Naive thymus-derived CD8-positive, alpha-beta T cell (primary cell): ENCODE measurements at places on chromosomes 5 and 9.

DNA sequence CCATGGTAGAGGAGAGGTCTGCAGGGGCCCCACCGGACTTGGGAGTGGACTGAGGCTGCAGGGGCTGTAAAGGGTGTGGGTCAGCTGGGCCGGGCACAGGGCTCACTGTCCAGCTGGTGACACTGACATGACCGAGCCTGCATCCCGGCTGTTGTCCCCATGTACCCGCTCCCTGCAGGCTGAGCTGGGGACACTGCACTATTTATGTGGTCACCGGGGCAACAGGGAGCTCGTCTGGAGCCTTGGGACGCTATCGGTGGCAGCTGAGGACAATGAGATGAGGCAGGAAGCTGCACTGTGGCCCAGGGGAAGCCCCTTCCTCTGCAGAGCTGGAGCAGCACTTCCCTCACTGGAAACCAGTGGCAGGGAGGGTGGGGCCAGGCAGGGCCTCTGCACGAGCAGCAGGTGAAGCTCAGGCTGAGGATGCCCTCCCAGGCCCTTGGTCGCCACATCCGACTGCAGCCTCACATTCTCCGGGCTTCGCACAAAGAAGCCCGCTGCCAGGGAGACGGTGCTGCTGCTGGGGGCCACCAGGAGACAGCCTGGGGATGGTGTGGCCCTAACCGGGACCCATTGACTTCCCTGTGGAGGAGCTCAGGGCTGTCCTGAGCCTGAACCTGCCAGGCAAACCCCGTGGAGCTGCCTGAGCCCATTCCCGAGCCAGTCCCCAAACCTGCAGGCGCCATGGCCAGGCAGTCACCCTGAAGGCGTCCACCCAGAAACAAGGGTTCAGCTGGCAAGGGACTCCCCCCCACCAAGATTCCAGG is 26.4 kb downstream of the ZDHHC11B start:
- DNase-seq, result no peak

DNA sequence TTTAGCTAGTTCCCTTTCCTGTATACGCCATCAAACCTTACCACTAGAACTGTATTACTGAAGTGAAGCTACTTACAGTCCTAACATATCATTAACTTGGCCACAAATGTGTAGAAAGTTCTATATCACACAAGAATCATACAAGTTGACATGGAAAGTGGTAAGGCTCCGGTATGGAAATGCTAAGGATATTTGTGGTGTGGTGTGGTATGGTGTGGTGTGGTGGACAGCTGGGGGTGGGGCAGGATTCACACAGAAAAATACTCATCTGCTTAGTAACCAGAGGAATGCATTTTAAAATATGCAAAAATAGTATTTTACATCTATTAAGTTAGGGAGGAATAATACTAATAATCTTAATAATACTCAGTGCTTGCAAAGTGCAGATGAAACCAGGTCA is 69.4 kb downstream of the TRPC7 start:
- DNase-seq, result no peak

DNA sequence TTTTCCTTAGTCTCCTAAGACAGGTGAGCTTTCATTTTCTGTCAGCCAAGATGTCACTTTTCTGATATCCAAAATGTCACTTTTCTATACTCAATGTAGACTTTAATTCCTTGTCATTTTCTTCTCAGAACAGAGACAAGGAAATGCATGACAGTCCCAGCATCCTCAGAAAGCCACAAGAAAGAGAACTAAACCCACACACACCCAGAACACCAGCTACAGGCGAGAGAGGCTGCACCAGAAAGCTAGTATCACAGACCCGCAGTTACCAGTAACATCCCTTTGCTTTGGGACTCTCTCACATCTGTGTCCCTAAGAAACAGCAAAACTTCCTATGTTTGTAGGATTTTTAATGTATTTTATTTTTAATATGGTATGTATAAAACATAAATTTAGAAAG is 17.1 kb downstream of the TRMO start:
- DNase-seq, result peak; percentile 78

DNA sequence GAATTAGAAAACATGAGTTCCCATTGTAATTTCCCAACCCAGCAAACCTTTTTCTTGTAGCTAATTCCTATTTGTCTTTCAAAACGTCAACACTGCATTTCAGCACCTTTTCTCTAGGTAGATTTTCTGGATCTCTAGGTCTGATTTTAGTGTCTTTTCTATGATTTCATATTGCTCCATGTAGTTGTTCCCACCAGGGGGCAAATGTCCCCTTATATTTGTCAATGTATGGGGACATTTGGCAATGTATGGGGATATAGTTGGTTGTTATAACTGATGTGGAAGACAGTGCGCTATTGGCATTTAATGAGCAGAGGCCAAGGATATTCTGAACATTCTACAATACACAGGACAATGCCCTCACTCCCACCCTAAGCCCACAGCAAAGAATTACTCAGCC is 273.9 kb upstream of the ADRA1B start:
- no peak for DNase-seq

- no peak for DNase-seq
Observed at GRCh38 chr5:1948663-1949191, 66.0 kb upstream of the IRX4 start.

DNA sequence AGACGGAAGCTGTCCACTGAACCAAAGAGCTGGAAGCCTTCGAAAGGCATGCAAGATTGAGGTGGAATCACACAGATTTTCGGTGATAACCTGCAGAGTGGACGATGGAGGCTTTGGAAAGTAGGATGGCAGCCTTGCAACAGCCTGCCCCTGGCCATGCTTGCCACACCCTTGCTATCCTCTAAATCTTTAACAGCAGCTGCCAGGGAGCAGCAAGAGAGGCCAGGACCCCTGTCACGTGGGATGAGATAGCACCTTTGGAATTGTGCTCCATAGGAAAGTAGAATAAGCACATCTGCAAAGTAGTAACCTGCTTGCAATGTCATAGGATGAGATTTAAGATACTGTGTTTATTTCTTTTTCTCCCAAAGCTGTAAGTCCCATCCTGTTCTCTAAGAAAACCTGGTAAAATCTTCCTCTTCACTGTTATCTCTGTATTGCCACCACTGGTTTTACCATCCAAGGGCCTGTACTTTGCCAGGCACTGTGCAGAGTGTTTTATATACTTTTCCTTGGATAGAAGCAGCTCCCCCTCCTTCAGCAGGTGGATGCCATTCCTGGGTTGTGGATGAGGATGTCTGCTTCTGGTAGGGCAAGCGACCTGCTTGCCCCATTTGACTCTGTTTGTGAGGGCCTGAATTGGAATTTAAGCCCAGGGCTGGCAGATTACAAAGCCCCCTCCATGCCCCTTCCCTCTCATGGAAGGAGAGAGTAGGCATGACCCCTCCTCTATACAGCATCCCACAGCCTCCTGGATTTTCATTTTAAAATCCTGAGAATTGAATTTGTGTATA is 10.1 kb downstream of the TRIO start:
- DNase-seq, result no peak

DNA sequence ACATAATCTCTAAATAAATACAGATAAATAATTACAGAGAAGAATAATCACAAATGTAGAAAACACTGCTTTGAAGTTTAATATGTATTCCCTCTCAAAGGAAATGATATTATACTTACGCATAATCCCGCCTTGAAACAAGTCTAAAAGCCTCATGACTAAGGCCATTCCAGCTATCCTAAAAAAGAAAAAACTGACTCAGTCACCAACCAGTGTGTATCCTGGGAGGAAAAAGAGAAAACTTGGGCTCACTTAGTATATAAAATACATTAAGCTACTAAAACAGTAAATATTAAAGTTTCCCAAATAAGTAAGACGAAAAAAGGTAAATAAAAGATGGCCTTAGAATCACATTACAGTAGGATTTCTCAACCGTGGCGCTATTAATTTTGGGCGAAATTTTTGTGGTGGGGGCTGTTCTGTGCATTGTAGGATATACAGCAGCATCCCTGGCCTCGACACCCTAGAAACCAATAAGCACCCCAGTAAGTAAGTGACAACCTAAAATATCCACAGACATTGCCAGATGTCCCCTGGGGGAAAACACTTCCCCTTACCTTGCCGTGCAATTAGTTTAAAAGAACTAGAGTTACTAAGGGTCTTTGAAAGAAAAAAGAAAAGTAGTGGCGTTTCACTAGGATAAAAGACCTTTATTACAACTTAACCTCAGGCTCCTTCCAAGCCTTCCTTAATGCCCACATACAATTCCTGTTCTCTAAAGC is 1.1 kb downstream of the HSPA9 start:
- no peak for DNase-seq

DNA sequence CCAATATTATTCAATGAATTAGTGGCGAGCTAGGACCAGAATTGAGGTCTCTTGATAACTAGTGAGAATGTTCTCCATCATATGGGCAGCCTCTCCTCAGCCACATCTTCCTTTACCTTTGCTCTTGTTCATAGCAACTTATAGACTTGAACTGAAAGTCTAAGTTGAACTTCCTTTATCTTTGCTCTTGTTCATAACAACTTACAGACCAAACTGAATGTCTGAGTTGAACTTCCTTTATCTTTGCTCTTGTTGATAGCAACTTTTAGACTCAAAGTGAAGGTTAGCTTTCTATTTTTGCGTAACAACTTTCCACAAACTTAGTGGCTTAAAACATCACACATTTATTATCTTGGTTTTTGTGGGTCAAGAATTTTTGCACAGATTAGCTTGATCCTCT is 146.4 kb upstream of the C9orf72 start:
- no peak for DNase-seq

DNA sequence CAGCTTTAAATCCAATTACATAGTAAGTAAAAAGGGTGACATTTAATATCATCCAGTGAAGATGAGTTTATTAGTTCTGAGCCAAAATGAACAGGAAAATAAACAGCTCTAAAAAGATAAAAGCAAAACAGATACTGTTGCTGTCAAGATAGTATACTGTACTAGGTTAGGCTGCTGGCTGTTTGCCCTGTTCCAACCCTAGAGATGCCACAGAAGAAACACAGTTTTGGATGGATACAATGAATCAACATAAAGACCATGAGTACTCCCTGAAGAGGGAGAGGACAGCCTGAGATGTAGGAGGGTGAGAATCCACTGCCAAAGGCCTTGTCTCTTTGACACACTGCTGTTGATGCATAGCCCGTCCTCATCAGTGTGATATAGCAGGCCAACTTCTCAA is 1302.7 kb downstream of the EFNA5 start:
- no peak for DNase-seq

- no peak for DNase-seq
Observed at GRCh38 chr5:127096328-127096993, 23.2 kb upstream of the C5orf63 start.

- DNase-seq, result no peak
Observed at GRCh38 chr5:178068293-178068692, 45.0 kb upstream of the N4BP3 start.

GRCh38 chr9:8188723-8189407 is 389.3 kb upstream of the DMAC1 start:
- no peak for DNase-seq

GRCh38 chr5:132037353-132037752 is 23.1 kb upstream of the IL3 start:
- DNase-seq, result no peak

DNA sequence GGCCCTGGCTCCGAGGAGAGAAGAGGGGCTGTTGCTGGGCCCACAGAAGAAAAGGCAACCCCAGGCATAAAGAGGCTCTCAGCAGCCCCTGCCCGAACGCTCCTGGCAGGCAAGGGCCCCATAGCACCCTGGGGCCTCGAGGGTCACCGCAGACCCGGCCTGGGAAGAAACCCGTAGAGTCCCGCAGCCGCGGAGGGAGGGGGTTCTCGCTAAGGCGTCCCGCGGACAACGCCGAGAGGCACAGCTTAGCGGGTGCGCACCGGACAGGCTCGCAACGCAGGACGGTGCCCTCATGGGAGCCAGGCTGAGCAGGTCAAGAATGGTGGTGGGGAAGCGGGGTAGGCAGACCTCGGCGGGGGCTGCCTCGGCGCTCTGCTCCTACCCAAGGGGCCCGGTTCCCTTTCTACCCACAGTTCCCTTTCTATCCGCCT is 6.7 kb downstream of the PITX1 start:
- no peak for DNase-seq

GRCh38 chr9:134366223-134367031 is 40.2 kb downstream of the RXRA start:
- no peak for DNase-seq

GRCh38 chr5:369151-369868 is 47.8 kb downstream of the AHRR start:
- DNase-seq, result no peak

DNA sequence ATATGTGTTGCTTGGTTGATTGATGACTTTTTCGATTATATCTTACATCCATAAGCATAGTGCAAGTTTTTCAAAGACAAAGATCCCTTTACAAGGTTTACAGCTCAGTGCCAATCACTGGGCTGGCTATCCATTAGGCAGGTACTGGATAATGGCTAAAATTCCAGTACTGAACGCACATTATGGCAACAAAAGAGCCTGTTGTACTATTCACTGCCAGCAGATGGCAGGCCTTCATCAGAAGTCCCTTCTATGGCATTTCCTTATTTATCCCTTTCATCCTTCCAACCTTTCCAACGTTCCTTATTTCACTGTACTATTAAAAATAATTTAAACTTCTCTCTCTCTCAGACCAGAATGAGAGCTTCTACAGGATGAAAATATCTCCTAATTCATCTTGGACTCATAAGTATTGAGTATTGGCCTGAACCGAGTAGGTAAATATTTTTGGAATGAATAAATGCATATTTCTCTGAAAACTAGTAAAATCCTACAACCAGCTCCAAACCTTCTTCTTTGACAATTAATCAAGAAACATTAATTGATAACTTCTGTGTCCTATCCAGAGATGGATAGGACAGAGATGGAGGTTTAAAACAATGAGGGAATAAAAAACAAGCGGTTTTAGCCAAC is 6.7 kb upstream of the WNT8A start:
- DNase-seq, result peak; percentile 26

DNA sequence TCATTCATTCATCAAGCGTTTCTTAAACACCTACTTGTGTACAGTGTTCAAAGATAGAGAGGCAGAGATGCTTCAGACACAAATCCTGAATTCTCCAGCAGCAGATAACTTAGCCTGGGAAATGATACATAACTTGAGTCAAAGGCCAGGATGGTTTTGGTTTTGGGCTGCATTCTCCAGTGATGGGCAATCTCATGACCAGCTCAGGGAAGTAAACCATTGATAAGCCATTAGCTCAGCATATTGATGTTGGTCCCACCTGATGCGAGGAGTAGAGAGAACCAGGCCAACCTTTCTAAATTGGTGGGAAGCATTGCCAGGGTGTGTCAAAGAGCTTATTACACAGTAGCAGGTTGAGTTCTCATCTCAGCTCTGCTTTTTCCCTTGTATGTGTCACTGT is 53.0 kb downstream of the SH3RF2 start:
- no peak for DNase-seq

- no peak for DNase-seq
Observed at GRCh38 chr5:94402096-94402495, 216.3 kb downstream of the KIAA0825 start.

DNA sequence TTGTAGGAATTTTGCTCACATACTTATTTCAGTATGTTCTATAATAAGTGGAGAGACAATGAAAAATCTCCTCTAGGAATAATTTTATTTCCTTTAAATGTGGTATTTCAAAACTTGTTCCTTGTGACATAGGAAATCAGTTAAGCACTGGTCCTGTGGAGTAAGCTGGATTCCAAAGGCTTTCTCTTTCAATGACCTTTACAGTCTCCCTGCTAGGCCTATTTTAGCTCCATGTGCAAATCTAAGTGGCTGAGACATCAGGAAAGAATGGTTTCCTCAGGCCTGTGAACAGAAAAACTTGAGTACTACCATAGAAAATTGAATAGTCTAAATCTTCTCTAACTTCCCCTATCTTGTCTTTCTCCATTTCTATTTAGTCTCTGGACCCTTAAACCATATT is 514.2 kb upstream of the TLE4 start:
- DNase-seq, result no peak
